ENCODE measurements at places on chromosomes 2 and 18.

GRCh38 chr2:74772046-74772445, 61.9 kb upstream of the HK2 start:
- DNase-seq = no peak

DNA sequence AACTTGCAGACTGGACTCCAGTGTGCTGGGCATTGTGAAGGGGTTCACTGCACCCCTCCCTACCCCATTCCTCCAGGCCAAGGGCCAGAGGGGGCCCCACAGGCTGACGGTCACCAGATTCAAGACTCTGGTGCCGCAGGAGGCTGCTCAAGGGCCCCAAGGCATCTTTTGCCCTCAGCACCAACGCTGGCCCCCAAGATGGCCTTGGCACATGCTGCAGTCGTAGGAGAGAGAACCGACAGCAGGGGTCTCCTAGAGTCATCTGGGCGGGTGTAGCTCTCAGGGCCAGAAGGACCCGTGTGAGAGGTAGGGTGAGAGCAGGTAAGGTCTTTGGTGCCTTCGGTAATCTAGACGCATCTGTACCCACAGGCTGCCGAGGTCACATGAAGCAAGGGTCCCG, 18.7 kb upstream of the ODC1 start:
- DNase-seq = no peak

GRCh38 chr2:204335451-204336058, 209.7 kb upstream of the PARD3B start:
- DNase-seq = no peak

DNA sequence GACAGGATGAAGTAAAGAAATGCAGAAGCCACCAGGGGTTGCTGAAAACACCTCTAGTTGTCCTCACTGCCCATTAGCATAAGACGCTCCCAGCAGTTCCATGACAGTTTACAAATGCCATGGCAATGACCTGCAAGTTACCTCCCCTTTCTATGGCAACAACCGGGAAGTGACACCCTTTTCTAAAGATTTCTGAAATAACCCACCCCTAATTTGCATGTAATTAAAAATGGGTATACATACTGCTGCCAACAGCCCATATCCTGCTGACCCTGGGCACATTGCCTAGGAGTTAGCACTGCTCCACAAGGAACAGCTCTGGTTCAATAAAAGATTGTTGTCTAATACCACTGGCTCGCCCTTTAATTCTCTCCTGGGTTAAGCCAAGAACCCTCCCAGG, 178.3 kb upstream of the LRATD1 start:
- DNase-seq = no peak

DNA sequence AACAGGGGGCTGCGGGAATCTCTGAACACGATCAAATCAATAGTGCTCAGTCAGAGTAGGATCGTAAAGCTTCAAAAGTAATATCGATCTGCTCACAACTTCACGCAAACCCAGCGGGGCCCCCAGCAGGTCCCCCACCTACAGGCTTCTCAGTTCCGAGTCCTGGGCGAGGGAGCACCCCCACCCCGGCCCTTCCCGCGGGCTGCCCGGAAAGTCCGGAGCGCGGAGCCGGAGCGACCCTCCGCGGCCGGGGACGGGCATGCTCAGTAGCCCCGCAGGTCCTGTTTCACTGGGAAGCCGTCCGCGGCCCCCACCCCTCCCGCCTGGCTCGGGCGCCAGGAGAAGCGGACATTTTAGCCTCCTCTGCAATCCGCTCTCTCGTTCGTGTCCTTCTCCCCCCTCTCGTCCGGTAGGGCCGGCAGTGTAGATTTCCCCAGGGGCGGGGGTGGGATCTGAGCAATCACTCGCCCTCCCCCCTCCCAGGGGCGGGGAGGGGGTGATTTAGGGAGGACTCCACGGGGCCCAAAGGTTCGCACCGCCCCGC, 3.3 kb upstream of the SPRED2 start:
- DNase-seq = peak; percentile 16

DNA sequence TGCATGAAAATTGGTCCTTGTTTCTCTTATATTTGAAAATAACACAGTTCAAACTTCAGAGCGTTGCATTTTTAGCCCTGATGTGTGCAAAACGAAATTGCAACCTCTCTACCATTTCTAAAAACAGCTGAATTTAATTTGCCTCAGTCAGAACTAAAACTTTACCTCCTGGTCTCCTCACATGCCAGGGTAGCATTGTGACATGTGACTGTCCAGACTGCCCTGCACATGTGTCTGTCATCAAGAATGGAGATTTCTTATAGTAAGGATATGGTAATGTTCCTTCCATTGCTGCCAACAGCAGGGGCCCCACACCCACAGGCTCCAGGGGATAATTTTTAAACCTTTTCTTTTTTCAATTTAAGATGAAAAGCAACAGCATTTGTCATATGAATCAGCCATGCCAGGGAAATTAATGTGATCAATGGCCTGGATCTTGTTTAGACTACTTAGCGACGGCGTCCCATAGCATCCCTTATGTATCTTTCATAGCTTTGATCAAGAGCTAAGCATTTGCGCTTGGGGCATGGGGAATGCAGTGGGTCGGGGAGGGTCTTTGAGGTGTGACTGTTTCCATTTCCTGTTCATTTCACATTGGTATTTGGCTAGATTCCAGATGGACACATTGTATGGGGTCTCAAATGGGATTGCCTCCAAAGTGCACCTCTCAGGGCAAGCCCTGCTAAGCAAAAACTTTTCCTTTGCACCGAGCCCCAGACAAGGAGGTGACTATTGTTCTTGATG, 92.4 kb upstream of the RASGRP3 start:
- no peak for DNase-seq

GRCh38 chr2:160507464-160507863, 13.9 kb upstream of the RBMS1 start:
- DNase-seq = no peak

DNA sequence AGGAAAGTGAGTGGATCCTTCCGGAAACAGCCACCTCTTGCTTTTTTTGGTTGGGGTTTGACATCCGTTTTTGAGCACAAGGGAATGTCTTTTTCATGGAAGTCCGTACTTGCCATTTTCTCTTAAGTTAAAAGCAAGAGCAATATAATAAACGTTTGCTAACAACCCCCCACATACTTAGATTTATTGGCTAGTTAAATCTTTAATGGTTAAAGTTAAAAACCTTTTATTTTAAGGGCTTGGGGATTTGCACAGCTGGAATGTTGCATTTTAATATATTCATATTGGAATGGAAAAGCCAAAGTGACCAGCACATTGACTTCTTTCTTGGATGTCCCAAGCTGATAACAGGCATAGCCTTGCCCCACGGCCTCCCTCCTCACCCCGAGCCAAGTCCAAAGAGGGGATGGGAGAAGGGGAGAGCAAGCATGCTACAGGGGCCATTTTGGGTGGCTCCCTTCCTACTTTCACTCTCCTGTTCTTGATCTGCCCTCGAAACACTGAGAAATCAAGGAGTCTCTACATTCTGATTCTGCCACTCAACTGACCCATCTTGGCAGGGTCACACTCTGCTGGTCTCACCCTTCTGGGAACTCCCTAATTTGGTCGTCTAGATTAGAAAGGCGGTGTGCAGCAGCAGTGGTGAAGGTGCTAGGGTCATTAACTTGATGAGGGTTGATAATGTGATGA, 48.1 kb upstream of the PKDCC start:
- no peak for DNase-seq

DNA sequence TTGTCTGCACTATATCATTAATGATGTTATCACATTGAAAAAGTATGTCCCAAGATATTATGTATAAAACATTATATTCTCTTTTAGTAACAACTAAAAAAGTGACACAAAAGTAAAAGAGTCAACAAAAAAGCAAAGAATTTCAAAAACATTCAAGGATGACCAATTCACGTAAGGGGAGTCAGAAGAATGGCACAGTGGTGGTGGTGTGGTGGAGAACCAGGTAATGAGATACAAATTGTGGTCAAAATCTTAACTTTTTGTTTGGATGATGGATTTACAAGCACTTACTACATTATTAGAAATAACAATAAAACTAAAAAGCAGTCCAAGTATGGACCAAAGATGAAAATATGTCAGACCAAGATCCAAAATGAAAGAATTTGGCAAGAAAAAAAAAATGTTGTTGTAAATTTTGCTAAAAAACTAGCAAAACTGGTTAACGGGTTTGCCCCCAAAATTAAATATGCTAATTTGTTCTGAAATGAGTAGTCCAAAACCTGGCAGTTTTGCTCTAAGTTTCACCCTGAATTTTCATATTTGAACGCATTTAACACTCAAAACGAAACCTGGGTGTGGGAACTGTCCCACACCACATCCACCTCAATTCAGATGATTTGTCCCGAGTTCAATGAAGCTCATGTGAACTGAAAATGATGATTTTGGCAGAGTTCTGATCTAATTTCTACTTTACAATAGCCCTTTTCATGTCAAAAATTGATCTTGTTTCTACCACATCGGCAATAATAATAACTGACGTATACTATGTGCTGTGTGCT, 135.8 kb downstream of the IKZF2 start:
- no peak for DNase-seq

DNA sequence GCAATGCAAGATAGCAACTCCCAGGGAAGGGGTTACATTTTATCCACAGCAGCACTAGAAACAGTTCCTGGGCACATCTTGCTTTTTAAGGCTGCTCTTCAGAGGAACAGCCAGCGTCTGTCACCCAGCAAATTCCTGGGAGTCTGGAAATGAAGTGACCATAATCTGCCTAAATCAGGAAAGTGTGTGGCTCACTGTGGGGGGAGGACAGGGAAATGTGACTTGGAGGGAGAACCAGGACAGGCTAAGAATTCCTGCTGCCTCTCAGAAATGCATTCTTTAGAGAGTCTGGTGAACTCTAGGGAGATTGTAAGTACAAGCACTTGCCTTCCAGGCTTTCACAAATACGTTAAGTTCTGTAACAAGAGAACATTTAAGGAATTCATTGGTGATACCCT, 364.3 kb upstream of the SPHKAP start:
- no peak for DNase-seq

GRCh38 chr18:74286106-74286855, 5.5 kb downstream of the CYB5A start:
- no peak for DNase-seq

- DNase-seq = no peak
Observed at GRCh38 chr2:42964439-42965083, 172.2 kb upstream of the HAAO start.

DNA sequence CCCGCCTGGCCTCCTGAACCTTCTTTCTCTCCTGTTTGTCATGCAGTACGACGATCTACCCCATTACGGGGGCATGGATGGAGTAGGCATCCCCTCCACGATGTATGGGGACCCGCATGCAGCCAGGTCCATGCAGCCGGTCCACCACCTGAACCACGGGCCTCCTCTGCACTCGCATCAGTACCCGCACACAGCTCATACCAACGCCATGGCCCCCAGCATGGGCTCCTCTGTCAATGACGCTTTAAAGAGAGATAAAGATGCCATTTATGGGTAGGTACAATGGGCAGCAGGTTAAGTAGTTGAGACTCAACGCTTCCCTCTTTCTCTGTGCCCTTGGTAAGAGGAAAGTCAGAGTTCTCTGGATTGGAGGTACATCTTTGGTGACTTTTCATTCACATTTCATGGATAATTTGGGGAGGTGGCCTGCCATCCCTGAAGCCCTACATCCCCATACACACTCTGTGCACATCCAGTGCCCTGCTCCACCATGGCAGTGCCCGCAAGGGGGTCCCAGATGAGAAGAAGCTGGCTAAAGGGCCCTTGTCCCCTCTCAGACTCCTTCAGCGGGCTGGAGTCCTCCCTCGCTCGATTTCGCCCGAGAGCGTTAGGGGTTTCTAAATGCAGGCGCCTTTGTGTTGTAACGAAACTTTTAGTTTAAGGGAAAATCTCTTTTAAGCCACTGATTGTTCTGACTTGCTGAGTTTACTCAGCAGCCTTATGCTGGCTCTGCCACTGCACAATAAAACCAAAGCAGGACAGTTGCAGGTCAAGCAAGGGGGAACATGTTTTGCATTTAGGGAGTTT, 3.0 kb downstream of the MEIS1 start:
- DNase-seq = no peak

- DNase-seq = peak; percentile 19
Observed at GRCh38 chr2:86622519-86623042, 1.1 kb downstream of the RNF103 start.

DNA sequence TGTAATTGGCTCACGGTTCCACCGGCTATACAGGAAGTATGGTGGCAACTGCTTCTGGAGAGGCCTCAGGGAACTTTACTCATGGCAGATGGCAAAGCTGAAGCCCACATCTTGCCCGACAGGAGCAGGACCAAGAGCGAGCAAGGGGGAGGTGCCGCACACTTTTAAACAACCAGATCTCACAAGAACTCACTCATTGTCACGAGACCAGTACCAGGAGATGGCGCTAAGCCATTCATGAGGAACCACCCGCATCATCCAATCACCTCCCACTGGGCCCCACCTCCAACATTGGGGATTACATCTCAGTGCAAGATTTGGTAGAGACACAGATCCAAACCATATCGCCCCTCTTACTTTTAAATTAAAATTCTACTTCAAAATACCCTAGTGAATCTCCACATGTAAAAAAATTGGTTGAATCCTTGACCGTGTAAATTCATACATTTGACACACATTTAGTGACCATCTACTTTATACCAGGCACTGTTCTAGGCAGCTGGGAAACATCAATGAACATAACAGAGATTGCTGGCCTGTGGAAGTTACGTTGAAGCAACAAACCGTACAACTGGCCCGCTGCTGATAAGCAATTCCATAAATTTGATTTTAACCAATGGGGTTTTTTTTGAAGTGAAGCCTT, 87.6 kb downstream of the ALPK2 start:
- DNase-seq = peak; percentile 10

DNA sequence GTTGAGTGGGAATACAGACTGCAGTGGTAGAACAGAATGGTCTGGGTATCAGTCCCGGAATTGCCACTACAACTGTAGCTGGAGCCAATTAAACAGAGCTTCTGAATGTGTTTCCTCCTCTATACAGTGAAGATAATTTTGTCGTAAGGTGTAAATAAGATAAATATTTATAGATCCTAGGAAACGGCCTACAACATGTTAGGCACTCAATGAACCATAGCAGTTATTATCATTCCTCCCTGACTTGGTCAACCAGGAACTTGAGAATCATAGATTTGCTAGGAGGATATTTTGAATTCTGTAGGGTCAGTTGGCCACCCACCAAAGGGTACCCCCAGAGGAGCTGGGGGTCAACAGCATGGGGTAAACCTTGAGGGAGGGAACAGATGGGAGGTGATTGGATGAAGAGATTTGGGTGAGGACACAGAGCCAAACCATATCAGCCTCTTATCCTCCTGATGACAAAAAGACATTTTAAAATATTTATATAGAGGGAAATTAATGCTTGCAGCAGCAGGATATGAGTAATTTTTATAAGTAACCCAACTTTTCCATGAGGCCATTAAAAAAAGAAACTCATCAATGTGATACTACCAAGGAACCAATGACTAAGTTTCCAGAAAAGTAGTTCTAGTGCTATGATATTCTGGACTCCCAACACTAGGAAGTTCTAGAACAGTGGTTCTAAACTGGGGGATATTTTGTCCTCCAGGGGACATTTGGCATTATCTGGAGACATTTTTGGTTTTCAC, 4.0 kb downstream of the DHRS9 start:
- DNase-seq = no peak
